ENCODE measurements at places on chromosomes 2 and 18.

GRCh38 chr2:47029737-47030524 lies 114.3 kb upstream of the MCFD2 start:
- no peak for DNase-seq

DNA sequence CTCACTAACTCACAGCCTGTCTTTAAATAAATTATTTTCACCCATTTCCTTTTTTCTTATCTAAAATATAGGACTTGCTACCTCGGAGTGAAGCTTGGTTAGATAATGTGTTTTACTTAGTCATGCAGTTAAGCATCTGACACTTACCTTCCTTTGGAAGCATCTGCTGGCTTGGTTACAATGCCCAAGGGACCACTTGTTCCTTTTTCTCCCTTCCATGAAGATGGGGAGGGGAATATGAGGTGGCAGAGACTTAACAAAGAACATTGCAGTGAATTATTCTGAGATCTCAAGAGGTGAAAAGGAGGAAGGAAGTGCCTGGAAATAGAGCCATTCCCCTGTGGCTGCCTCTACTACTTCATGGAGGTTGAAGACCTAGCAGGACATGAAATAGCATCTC lies 145.4 kb upstream of the FOSL2 start:
- DNase-seq, result no peak

- DNase-seq, result no peak
Observed at GRCh38 chr2:230972046-230972445, 23.9 kb upstream of the SPATA3 start.

GRCh38 chr2:226267516-226268289 lies 531.9 kb downstream of the IRS1 start:
- no peak for DNase-seq

- no peak for DNase-seq
Observed at GRCh38 chr2:215451012-215451756, 15.3 kb upstream of the FN1 start.

- no peak for DNase-seq
Observed at GRCh38 chr2:181546086-181546485, 88.9 kb downstream of the ITGA4 start.

GRCh38 chr2:190972846-190973245 lies 41.1 kb downstream of the STAT1 start:
- no peak for DNase-seq

GRCh38 chr18:55328301-55328700 lies 259.7 kb downstream of the TCF4 start:
- no peak for DNase-seq

GRCh38 chr18:70425236-70425635 lies 136.4 kb downstream of the SOCS6 start:
- DNase-seq, result no peak

DNA sequence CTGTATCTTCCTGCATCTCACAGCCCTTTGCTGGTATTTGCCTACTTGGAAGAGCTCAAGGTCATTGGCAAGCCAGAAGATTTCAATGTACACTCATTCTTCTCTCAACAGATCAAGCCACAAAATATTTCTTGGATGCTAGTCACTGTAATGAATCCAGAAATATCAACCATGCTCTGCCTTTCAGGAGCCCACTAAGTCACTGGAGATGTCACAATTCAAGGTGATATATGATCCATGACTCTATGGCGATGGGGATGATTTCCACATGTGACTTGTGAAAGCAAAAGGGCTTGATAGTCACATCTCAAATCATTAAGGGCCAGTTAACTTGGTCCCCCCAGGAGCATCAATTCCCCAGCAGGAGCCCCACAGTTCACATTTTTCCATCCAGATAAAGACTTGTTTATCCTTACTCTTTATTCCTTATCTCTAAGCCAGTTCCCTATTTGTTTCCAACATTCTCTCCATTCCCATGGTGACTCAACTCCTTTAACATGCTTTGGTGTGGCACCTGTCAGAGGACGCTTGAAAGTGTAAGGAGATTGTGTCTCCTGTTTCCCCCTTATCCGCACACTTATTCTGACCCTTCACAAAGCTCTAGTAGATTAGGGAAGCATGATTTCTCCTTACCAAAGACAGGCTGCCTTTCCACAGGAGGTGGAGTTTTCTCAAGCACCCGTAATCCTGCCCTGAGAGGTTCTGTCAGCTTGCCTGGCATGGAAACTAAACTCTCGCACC lies 15.8 kb downstream of the PKDCC start:
- DNase-seq, result no peak

DNA sequence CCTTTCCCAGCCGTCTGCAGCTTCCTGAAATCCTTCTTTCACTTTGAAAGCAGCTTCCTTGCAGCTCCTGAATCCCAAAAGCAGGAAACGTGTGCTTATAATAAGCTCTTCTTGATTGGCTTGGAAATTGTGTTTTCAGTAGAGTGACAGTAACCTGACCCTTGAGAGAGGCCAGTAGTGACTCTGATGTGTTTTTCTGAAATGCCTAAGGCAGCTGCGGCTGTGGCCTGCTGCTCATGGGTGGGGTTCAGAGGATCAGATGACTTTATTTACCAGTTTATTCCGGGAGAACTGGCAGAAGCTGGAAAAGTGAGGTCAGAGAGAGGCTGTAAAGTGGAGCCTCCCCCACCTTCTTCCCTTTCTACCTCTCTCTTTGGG lies 31.9 kb upstream of the RPIA start:
- no peak for DNase-seq

DNA sequence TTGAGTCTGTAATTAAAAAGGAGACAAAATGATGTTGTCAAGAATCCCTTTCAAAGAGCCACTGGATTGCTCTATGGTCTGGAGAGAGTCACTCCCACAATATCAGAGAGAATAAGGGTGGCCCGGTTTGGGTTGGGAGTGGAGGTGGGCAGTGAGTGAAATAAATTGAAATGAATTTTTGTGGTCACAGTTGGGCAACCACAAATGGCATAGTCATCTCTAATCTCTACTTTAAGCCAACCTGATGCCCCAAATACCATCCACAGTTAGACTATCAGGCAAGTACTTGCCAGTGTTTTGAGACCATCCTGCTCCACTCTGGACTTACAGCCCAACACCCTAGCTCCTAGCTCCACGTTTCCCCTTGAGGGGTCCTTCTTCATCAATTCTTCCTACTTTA lies 559.7 kb downstream of the BCL11A start:
- DNase-seq, result no peak

DNA sequence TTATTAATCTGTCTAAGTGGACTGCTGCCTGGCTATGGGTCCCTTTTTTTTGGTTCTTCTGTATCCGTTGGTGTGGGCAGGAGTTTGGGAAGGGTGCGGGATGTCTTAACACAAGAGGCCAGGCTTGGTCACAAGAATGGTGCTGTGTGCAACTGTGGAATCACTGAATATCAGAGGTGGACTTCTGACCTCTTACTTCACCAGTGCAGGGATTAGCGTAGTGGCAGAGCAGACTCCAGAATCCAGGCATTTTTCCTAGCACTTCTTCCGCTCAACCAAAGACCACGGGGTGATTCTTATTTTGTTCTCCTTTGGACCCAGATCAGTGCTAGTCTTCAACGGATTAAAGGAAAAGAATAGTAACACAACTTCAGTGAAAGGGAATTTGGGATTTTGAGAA lies 254.3 kb upstream of the TNP1 start:
- no peak for DNase-seq

DNA sequence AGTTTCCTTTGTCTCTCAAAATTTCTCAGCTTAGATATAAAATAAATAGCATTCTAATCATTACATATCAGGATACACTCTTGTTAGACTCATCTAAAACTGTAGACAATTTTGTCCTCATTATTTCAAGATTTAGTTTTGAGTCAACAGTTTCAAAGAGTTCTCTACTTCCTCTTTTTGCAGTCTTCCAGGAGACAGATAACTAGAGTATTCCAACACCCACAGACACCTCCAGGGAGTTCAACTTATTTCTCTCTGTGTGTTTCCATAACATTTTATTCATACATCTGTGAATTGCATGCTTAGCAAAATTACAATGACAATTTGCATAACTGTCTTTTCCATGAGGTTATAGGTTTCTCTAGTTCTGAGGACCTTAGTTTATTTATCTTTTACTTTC lies 166.6 kb upstream of the HNMT start:
- DNase-seq, result no peak

DNA sequence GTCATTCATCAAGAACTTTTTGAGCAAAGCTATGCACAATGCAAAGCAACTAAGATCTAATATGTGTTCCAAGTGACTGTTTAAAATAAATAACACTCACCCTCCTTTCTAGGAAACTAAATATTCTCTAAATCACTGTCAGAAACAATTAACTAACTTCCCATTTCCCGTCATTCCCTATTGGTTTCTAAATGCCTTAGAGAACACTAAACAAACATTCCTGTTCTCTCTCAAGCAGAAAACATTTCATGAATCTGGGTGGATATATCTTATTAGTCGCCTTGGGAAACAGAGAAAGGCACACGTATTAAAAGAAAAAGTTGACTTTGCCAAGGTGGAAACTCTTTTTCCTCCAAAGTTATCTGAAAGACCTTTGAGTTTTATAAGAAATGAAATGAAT lies 735.2 kb downstream of the MBD2 start:
- DNase-seq, result no peak

DNA sequence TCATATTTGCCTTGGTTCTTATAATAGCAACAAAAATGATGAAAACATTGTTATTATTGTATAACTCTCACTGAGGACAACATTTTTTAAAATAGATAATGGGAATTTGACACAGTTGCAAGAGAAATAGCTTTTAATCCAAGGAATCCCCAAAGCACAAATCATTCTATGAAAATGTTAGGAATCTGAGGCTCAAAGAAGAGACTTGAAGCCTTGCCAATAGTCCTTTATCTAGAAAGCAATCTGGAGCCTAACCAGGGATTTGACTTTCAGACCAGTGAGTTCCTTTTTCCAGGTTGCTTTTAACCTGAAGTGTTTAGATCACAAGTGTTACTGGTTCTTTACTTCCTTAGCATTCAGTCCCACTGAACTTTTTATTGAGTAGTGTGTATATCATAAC lies 574.5 kb upstream of the ZEB2 start:
- DNase-seq, result no peak

DNA sequence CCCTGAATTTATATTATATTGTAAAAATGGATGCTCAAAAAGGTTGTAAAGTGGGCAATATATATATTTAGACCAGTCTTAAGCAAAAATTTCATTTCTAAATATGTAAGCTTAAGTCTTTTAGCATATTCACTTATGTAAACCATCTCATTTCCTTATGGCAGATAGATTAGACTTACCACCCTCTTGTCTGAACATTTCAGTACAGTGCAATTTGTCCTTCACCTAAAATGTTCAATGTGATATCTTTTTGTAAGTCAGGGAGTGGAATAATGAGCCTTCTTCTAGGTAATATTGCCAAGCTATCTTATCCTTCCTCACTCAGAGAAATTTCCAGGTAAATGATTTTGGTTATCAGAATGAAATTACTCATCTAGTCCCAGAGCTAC lies 92.3 kb downstream of the KLF7 start:
- DNase-seq, result no peak

- no peak for DNase-seq
Observed at GRCh38 chr2:191567206-191567605, 110.7 kb upstream of the NABP1 start.

DNA sequence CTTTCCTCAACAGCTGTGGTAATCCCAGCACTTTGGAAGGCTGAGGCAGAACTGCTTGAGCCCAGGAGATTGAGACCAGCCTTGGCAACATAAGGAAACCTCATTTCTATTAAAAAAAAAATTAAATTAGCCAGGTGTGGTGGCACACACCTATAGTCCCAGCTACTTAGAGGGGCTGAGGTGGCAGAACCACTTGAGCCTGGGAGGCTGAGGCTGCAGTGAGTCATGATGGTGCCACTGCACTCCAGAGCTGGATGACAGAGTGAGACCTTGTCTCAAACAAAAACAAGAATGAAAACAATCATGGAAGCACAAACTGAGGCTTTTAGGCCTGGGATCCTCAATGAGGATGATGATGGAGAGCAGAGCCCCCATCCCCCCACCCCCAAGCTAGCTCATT lies 19.8 kb downstream of the GAREM1 start:
- DNase-seq, result no peak

GRCh38 chr2:16218625-16219024 lies 278.3 kb downstream of the MYCN start:
- DNase-seq, result no peak

GRCh38 chr18:24078391-24078790 lies 60.5 kb upstream of the CABYR start:
- DNase-seq, result no peak

DNA sequence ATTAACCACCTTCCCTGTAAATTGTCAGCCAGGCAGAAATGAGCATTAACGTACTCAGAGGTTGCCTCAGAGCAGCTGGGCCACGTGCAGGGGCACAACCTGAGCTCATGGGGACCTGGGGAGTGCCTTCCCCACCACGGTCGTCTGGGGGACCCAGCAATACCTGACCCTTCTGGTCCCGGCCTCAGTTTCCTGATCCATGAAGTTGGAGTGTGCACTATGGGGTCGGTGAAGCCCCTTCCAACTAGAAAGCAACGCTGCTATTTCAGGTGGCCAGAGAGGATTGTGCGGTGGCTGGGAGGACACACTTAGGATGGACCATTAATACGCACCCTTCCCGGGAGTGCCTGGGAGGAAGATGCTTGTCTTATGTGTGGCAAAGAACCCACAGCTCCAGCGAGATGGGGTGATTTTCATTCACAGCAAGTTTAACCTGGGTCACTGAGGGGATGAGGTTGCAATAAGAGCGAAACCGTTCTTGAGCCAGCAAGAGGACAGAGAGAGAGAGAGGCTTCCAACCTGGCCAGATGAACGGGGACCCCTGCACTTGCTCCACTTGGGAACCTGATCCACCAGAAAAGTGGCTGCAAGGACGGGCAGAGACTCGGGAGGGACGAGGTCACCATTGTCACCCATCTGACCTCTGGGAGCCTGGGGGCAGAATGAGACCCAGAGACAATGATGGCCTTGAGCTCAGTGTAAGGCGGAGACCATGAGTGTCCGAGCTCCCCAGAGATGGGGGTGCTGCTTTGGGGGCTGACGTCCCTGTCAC lies 36.2 kb downstream of the NGEF start:
- DNase-seq, result no peak

DNA sequence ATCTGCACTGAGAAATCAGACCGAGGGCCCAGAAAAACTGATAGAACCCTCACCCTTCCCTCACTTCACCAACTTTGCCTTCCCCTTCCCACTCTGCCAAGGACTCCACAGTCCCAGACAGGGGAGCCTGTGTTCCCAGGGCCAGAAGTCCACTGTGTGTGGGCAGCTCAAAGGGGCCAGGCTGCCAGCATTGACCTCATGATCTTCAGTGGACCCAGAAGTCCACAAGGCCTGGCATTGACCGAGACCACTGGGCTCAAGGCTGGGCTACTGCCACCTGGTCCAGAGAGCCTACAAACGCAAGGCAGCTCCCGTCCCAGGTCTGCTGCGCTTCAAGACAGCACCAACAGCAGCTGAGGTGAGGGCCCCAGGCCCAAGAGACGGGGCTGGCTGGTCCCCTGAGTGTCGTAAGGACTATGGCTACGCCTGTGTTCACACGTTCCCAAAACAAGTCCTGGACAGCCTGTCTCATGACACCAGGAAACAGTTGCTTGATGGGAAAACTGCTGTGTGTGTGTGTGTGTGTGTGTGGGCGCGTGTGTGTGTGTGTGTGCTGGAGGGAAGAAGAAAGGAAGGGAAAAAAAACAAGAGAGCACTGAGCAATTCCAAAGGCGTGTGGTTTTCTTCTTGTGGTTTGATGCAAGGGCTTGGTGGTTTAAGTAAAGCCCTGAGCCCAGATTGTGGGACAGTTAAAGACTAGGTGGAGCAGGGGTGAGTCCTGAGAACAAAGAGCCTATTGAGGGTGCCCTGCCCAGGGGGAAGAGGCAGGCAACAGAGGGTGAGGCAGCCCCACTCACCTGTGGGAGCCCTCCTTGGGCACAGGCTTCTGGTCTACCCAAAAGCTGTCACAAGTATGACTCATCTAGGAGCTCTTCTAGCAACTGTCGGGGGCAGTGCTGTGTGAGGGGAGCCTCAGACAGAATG lies 46.6 kb upstream of the ZBTB7C start:
- DNase-seq, result no peak

Data from stimulated activated CD4-positive, alpha-beta T cell treated with anti-CD3 and anti-CD28 coated beads, Interleukin-15, amount 100 ng/mL, for 1 hour (primary cell).